NCI-H1417 (cell line): ENCODE measurements at places on chromosomes 13 and 19.

DNA sequence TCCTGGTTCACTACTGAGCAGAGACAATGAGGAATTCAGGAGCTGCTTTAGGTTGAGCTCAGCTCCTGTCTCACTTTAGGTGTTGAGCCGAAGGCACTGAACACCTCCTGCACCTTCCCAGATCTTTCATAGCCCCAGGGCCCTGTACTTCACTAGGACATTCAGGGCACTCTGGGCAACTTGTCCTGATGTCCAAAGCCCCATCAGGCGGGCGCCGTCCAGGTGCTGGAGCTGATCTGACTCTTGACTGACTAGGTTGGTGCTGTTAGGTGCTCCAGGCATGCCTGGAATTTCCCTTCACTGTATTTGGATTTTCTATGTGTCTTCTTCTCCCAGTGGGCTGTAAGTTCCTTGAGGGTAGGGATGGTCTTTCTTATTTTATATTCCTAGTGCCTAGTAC is 48.4 kb upstream of the CNMD start:
- no peak for DNase-seq

GRCh38 chr13:104170980-104171555 is 1104.9 kb upstream of the SLC10A2 start:
- DNase-seq, result peak; percentile 63

GRCh38 chr19:18776288-18776594 is 14.9 kb downstream of the COMP start:
- DNase-seq, result no peak

GRCh38 chr13:75798353-75799255 is 162.5 kb downstream of the LMO7 start:
- no peak for DNase-seq

DNA sequence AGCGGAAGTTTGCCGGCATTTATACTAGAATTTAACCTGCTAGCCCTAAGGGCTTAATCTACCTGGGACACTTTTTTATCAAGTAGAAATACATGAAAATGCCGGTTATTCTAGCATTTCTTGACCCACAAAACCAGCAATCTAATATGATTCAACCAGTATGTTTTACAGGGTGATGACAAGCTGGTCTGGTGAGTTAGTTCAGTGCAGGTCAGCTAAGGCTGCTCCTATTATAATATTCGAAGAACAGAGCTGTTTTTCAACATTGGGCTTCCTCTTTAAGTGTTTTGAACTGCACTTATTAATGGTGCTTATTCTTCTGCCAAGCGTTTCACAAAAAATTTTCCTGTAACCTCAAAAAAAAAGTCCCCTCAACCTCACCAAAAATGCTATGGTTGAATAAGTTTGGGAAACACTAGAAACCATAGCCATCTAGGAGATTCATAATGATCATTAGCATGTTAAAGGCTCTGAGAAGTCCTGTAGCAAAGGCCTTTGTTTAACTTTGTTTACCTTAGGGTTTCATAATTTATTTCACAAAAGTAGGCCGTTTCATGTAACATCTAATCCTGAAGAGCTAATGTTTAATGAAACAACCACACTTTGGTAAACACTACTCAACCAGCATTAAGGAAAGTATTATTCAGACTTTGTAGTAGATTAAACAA is 526.6 kb downstream of the KLF12 start:
- DNase-seq, result peak; percentile 48
